Right ventricle myocardium superior (tissue), 1 donor: ENCODE measurements at places on chromosomes 4 and X. TPM values are rescaled to one million over a fixed set of nuclear protein-coding genes. Genes with fewer than 3 reads are reported as not detected.
A peak's percentile ranks its signal among the peaks of the same experiment; 100 is the strongest.

DNA sequence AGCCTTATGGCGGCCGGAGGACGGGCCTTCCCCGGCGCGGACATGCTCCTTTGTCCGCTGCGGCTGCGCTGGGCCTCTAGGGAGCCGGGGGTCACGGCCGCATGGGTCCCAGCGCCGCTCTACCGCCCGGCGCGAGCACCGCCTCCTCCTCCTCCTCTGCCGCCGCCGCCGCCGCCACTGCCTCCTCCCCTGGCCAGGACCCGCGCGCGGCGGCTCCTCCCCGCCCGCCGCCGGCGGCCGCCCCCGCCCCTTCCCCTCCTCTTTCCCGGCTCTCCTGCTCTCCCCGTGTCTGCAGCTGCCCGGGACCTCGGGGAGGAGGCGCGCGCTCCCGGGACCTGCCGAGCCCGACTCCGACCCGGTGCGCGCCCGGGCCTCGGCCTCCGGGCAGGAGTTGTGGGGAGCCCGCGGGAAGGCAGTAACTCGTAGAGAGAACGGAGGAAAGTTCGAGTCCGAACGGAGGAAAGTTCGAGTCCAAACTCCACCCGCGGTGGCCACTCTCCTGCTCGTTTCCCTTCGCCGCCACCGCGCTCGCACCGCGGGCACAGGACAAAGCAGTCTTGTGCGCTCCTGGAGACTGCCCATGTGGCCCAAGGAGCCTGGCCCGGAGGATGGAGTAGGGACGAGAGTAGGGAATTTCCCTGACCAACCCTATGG lies at the start of gene ADGRA3:
TSS of gene ADGRA3 (minus strand) at position 179 of the 654 bp plus-strand sequence. CDS start 282 bp downstream, outside the sequence.
- peak; percentile 84 for DNase-seq

- no peak for DNase-seq
These were observed 37.2 kb upstream of the MAGEA4 start for GRCh38 chrX:151875270-151876026.

DNA sequence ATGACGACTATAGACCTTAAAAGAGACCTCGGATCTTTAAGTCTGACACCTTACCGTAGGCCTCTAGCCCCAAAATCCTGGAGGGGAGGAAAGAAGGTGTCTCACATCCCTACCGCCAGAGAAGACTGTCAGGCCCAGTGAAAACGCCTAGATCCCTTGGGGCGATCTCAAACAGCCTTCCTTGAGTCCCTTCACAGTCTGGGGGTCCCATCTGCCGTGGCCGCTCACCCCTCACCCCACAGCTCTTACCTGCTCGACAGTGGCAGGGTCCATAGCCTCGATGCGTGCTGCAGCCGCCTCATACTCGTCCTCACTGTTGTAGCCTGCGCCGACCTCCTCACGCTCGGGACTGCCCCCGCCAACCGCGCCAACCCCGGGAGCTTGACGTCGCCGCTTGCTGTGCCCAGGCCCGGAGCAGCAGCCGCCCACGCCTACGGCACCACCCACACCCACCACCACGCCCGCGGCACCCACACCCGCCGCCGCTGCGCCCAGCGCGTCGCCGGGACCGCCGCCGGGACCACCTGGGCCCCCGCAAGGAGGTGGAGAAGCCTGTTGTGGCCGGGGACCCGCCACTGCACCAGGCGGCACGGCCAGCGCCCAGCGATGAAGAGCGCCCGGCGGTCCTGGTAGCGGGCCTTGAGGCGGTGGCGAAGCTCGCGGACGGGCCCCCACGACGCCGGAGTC lies 536 bp downstream of the OTUD5 start:
- peak; percentile 42 for DNase-seq

DNA sequence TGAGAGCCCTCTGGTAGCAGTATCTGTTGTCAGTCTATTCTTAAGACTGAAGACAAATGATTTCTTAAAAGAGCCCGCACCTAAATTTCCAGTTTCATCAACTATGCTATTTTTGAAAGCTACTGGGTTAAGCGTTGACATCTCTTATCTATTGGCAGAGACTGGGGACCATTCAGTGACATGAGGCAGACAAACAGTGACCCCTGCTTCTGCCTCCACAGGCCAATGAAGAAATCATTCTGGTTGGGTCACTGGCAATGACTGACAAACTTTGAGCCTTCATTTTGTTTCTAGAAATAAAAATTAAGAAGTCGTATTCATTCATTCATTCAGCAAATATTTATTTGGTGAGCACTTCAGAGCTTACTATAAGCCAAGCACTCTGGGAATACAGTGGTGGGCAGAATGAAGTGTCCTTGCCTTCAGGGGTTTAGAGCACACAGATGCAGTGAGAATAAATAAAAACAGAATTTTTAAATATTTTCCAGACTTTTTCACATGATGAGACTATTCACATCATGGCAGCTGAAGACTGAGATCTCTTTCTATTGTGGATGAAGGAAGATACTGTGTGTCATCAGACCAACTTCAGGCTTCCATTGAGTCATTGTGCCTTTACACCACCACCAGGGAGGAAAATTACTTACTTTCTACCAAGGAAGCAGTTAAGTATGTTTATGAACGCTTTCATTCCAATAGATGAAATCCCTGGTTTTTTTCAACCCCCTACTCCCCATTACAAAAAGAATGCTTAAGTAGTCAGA lies 36.0 kb downstream of the SORBS2 start:
- DNase-seq = no peak

DNA sequence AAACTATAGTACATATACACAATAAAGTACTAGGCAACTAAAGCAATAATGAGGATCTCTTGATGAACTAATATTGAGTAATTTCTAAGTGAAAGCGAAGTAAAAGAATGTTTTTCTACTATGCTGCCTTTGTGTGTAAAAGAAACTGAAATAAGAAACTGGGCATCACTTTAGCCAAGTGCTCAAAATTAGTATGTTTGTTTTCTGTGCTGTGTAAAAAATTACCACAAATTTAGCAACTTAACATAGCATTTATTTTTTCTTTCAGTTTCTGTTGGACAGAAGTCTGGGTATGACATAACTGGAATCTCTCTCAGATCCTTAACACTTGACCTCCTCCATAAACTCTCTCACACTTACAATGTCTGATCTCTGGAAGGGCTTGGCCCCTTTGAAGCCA lies 687.1 kb upstream of the MAGEB2 start:
- DNase-seq = no peak

DNA sequence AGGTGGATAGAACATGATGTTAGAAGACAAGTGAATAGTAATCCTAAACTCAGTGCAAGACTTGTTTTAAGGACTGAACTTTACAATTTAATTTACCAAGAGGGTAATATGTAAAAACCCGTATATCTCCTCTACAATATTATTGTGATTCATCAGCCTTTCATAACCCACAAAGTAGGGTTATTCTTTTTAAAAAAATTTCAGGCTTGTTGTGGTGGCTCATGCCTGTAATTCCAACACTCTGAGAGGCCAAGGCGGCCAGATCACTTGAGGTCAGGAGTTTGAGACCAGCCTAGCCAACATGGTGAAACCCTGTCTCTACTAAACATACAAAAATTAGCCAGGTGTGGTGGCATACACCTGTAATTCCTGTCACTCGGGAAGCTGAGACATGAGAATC lies 7.2 kb downstream of the IBSP start:
- no peak for DNase-seq

GRCh38 chr4:118254368-118254767 lies 98.4 kb downstream of the PRSS12 start:
- DNase-seq = no peak

DNA sequence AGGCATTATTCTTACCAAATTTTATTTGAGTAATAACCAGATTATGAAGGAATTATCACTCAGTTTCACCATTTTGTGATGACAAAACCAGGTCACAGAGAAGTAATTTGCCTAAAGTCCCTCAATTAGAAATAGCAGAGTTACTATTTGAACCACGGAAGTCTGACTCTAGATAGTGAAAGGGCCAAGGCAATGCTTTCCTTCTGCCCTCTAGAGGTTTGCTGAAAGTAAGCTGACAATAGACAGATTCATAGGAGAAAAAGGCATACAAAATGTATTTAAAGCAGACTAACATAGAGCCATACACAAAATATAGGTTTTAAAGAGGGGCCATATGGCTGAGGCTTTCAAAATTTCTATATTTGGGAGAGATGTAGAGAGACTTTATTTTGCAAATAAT lies 43.1 kb downstream of the CXXC4 start:
- no peak for DNase-seq

DNA sequence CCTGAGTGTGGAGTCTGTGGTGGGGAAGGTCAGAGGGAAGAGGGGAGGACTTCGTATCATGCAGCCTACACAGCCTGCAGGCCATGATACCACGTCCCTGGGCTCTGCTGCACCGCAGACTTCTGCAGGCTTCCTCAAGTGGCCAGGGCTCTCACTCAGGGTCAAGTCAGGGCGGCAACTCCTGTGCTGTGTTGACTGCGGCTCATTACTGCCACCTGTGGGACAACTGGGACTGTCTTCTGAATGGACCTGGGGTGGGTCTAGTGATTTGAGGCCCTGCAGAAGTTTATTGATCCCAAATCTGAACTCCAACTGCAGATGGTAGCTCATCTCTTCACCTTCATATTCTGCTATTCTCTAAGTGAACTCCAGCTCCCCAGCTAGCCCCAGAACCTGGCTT lies 167.1 kb downstream of the NSUN7 start:
- DNase-seq = peak; percentile 52

- DNase-seq = peak; percentile 41
These were observed 722 bp upstream of the EFHC2 start for GRCh38 chrX:44344194-44344593.

GRCh38 chr4:53961351-53961750 lies 103.1 kb downstream of the CHIC2 start:
- no peak for DNase-seq

DNA sequence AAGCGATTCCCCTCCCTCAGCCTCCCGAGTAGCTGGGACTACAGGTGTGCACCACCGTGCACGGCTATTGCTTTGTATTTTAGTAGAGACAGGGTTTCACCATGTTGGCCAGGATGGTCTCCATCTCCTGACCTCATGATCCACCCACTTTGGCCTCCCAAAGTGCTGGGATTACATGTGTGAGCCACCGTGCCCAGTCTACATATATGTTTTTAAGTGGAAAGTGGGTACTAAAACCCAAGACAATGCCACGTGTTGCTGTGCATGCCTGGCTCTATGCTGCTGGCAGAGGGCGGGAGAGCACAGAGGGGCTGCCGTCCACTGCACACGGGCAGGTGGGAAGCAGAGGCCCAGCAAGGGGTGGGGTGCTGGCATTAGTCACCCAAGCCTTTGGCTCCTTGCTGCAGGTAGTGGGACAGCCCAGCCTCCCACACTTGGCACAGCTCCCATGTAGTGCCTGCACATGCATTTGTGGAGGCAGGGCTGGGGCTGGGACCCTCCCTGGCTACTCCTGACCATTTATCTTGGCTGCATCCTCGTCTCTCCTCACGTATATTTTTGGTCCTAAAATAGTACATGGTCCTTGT lies 3.5 kb downstream of the EMD start:
- DNase-seq = no peak

GRCh38 chrX:10395179-10395578 lies 225.2 kb downstream of the MID1 start:
- no peak for DNase-seq

- no peak for DNase-seq
These were observed 1150.8 kb downstream of the STPG2 start for GRCh38 chr4:96992443-96992842.

GRCh38 chrX:2831471-2832228 lies 2.9 kb downstream of the GYG2 start:
- DNase-seq = no peak

DNA sequence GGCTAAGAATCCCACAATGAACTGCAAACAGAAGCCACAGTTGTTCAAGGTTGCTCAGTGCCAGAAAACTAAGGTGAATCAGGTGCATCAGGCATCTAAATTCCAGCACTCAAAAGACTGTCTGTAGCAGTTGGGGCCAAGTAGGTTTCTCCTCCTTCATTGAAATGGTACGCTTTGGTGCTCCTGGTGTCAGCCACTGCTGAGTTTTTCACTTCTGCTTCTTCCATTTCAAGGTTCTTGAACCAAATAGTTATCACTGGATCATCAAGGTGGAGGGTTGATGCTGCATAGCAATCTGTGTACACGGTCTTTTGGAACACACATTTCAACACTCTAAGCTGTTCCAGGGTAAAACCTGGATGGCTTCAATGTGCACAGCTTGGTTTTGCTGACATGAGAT lies 74.4 kb downstream of the TMA16 start:
- no peak for DNase-seq

GRCh38 chr4:1191621-1192020 lies 19.2 kb upstream of the SPON2 start:
- DNase-seq = no peak

Gene DRP2
- 0.05 TPM for total RNA-seq

Gene GLUD2
- 1.4 TPM for total RNA-seq

Gene FRG2
- total RNA-seq = not detected

Gene MAGEA4
- total RNA-seq = not detected

Gene ALPK1
- total RNA-seq = 4.0 TPM

Gene CPZ
- total RNA-seq = not detected

Gene SFRP2
- not detected for total RNA-seq

Gene NEXMIF
- total RNA-seq = 0.16 TPM

Gene GLRB
- total RNA-seq = 7.8 TPM
